ENCODE measurements at places on chromosomes 6 and 20.

- no peak for DNase-seq
Measured at GRCh38 chr6:10393544-10394225, 21.2 kb downstream of the TFAP2A start.

- DNase-seq: no peak
Measured at GRCh38 chr20:12223057-12223456, 305.4 kb downstream of the BTBD3 start.

GRCh38 chr6:156601152-156602065, 175.8 kb upstream of the ARID1B start:
- DNase-seq: no peak

DNA sequence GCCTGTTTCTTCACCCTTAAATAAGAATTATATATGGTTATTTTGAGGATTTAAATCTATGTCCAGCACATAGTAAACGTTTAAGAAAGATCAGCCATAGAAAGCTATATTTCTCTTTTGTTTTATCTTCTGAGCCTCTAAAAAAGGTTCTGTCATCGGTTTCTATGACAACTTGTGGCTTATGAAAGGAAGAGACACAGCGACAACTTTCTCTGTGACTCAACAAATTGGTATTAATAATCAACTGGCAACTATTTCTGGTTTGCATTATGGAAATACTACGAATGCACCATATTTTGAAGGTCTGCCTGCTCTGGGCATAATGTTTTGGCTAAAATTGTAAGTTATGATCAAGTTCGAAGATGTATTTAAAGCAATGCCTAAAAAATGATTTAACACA, 751.0 kb downstream of the CD109 start:
- DNase-seq: no peak
